ENCODE measurements at places on chromosomes 6 and 20.

DNA sequence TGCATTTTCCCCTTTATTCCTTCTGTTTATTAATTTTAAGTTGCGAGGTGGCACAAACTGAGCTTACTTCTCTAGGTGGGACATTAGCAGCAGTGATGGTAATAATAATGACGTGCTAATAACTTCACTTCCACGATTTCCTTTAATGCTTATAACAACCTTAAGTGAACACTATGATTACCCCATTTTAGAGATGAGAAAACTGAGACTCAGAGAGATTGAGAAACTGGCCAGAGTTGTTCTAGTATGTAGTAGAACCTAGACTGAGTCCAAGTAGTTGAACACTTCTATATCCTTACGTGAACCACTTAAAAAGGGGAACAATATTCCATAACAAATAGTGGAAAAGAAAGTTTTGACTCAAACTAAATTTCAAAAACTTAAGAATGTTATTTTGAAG is 297.5 kb downstream of the GMDS start:
- DNase-seq: no peak

DNA sequence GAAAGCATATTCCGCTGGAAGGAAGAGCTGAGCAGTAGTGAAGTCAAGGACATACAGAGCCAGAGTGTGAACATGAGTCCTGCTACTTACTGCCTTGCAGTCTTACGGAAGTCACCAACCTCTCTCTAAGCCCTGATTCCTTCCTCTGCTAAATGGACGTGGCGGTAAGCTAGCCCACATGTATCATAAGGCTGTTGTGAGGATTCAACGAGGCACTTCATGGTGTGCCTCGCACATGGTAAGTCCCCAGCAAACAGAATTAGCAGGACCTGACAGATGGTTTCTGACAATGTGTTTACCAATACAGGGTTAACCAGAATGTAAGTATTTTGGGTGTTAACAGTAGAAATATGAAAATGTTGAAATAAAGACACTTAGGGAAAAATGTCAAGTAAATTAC is 93.2 kb downstream of the IRF4 start:
- DNase-seq: no peak

- DNase-seq: peak; percentile 9
Observed at GRCh38 chr20:38805958-38806854, 709 bp downstream of the PPP1R16B start.

DNA sequence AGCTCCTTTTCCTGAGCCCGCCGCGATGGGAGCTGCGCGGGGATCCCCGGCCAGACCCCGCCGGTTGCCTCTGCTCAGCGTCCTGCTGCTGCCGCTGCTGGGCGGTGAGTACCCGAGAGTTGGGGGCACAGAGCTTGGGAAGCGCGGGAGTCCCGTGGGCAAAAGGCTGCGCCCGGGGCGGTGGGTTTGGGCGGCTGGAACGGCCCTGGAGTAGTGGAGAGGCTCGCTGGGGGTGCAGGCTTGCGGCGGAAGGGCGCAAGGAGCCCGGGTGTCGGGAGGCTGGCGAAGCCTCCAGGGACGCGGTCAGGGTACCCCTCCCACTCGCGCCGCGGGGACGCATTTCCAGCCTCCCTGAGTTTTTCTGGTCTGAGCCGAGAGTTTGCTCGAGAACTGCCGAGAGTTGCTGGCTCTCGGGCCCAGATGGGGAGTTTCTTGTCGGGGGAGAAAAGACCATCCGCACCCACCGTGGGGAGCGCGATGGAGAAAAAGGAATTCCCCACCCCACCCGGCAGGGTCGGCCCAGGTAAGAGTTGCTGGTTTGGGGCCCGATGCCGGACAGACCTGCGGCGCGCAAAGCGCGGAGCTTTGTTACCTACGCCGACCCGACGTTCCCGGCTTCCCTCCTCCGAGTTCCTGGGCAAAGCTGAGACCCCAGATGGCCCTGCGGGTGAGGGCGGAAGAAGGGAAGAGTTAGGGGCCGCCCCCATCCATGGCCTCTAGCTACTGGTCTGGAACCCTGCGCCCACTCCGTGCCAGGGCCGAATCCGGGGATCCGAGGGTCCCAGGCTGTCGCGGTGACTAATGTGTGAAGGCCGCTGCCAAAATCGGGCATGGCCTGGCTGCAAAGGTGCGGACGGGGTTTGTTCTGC is 584 bp downstream of the PTK7 start:
- DNase-seq: peak; percentile 64

DNA sequence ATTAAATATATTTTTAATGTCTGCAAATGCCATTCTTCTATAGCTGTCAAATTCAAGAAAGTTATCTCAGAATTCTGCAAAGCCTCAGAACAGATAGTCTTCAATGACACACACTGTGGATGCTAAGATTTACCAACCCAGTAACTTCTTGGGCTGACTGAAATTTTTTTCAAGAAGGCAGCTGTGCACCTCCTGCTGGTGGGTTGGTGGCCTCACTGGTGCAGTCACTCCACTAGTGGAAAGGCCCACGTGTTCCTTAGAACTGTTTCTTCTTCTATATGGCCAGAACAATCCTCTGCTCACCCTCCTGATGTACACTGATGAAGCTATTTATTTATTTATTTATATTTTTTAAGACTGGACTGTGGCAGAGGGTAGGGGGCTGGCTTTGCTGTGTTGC is 28.1 kb upstream of the MTCL3 start:
- peak; percentile 15 for DNase-seq

- no peak for DNase-seq
Observed at GRCh38 chr6:133953634-133954415, 801 bp downstream of the TBPL1 start.

DNA sequence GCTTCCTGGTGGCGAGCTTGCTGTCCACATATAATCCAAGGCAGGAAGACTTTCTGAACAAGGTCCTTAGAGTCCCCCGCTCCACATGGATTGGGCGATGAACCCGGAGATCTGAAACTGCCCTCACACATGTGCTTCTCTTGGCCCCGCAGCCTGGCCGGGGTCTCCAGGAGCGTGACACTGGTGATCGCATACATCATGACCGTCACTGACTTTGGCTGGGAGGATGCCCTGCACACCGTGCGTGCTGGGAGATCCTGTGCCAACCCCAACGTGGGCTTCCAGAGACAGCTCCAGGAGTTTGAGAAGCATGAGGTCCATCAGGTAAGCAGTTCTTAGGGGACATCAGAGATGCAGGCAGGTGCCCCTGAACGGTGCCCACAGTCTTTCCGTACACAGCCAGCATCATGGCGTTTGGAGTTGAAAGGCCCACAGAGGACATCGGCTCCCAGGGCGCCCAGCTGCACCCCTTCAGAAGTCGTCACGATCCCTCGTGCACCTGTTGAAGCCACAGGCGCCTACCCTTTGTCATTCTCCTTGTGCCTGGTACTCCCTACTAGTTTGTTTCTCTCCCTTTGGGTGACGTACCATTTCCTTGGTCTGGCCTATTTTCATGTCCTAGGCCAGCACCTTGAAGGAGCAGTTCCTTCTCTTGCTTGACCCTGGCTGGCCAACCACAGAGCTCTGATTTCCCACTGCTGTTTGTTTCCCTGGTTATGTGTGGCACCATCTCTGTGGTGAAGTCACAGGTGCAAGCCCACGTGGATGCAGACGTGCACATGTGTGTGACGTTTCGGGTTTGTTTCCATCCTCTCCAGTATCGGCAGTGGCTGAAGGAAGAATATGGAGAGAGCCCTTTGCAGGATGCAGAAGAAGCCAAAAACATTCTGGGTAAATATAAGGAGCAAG is 43.3 kb upstream of the IRF4 start:
- DNase-seq: no peak

DNA sequence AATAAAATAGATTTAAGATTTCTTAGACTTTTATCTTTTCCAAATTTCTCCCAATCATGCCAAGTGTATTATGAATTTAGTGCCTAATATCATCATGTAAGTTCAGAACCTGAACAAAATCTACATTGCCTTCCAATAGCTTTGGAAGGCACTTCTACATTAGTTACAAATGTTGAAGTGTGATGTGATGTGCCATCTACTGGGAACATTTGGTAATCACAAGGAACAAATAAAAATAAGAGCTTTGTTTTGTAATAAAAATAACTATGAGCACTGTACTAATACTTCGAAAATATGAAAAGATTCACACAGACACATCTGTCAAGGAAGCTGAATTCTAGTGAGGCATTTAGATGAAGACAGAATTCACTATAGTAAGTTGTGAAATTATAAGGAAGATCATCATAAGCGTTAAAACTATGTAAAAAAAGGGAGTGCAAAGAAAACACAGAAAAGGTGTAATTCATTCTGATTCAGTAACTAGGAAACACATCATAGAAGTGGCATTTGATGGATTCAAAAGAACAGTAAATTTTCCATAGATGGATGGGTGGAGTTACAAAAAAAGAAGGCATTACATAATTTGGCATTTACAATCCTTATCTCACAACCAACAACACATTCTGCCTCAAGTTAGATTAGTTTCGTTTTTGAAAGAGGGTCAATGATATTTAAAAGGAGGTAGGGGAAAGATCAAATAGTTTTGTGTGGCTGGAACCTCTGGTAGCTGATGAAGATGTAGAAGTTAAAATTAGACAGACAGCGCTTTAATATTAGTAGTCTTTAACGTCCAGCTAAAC is 161.0 kb downstream of the ASCC3 start:
- DNase-seq: peak; percentile 13

- no peak for DNase-seq
Observed at GRCh38 chr20:58822149-58822548, 28.6 kb downstream of the GNAS-AS1 start.

DNA sequence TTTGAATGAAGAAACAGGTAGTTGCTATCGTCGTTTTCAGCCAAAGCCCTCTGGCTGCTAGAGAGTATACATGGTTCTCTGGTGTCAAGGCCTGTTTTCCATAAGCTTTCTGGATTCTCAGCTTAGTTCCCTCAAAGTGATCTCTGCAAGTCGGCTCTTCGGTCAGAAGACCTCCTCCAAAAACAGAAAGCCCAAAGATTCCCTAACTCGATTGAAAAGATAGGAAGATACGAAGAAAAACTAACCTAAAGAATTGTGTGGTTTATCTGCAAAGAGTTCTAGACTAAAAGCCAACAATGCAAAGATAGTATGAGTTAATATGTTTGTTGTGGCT is 545 bp upstream of the ASCC3 start:
- DNase-seq: no peak

DNA sequence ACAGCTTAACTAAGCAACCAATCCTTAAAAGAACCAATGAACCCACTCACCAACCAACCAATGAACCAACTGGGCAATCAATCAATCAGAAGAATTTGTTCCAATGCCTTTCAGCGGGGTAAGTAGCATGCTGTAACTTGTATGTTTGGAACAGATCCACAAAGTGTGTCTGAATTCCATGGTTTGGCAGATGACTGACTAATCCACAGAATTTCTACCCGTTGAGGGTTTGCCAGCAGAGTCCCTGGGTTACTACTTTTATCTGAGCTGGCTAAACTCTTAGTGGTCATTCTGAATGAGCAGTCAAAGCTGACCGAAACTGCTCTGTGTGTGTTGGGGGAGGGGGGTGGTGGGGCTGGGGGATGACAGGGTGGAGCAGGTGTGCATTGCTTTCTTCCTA is 125.0 kb upstream of the JAG1 start:
- DNase-seq: no peak

DNA sequence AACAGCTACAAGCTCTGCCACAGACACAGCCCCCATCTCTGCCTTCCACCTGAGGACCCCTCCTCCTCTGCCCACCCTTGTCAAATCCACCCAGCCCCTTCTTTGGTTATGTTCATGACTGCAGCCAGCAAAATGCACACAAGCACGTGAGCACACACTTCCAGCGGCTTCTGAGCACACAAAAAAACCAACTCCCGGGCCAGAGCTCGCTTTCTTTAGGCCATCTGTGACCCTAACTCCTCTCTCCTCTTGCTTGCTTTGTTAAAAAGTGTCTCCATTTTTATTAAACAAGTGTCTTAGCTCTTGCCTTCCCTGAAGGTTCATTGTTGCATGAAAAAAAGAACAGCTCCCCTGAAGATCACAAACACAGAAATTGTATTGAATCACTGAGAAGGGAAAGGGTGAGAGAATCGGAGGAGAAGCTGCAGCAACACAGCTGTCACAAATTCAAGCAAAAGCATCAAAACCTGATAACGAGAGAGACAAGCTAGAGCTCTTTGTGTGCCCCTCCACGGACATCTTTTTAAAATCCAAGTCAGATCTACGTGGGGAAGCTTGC is 142.1 kb downstream of the CD83 start:
- DNase-seq: no peak

GRCh38 chr6:24838994-24839393 is 40.3 kb upstream of the ARMH2 start:
- DNase-seq: no peak

- peak; percentile 97 for DNase-seq
Observed at GRCh38 chr20:51562332-51563173, 20.0 kb upstream of the NFATC2 start.

DNA sequence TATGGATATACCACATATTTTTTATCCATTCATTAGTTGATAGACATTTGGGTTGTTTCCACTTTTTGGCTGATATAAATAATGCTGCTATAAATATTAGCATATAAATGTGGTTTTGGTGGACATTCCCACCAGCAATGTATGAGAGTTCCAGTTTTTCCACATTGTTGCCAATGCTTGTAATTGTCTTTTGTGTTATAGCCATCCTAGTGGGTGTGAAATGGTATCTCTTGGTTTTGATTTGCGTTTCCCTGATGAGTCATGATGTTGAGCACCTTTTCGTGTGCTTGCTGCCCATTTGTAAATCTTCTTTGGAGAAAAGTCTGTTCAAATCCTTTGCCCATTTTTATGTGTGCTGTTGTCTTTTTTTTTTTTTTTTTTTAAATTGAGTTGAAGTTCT is 54.4 kb downstream of the DHX35 start:
- no peak for DNase-seq

DNA sequence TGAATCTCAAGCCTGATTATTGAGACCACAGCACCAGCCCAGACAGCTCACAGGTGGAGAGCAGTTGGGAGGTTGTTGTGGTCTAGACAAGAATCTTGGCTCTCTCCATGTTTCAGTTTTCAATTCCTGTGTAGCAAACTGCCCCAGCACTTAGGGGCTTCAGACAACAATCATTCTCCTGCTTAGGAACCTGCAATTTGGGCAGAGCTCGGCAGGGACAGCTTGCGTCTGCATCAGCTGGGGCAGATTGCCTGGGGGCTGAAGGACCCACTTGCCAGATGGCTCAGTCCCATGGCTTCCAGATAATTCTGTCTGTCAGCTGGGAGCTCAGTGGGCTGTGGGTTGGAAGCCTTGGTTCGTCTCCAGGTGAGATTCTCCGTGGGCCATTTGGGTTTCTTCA is 6.9 kb downstream of the TGM6 start:
- no peak for DNase-seq

- no peak for DNase-seq
Observed at GRCh38 chr6:135228486-135228885, 47.4 kb downstream of the MYB start.

DNA sequence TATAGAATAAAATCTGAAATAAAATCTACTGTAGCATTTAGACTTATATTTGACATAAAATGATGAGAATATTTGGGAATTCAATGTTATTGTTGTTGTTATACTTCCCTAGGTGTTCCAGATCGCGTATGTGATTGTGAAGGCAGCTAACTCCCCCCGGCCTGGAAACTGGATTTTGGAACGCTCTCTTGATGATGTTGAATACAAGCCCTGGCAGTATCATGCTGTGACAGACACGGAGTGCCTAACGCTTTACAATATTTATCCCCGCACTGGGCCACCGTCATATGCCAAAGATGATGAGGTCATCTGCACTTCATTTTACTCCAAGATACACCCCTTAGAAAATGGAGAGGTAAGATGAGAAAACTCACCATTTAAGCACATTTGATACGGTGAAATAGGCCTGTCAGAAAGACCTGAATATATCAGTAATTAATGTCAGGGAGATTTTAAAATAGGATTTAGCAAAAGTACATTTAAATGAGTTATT is 215.2 kb downstream of the LAMA2 start:
- no peak for DNase-seq

Measured in cardiac muscle cell (in vitro differentiated cells and primary cell).